ENCODE measurements at places on chromosomes 16 and 17. TPM values are rescaled to one million over a fixed set of nuclear protein-coding genes. Genes with fewer than 3 reads are reported as not detected.

CMC2 gene
- 112 TPM for total RNA-seq

WRAP53 gene
- 13.7 TPM for total RNA-seq

BCAR1 gene
- total RNA-seq, result 0.81 TPM

KRTAP2-1 gene
- total RNA-seq, result not detected

CCL22 gene
- total RNA-seq, result 0.72 TPM

PRSS36 gene
- total RNA-seq, result 0.93 TPM

CDH11 gene
- not detected for total RNA-seq

RPH3AL gene
- total RNA-seq, result 2.2 TPM

BHLHA9 gene
- total RNA-seq, result not detected

HSPB9 gene
- not detected for total RNA-seq

PPY gene
- not detected for total RNA-seq

KLHL10 gene
- not detected for total RNA-seq
